ENCODE measurements at places on chromosomes 3 and 15.
A peak's percentile ranks its signal among the peaks of the same experiment; 100 is the strongest.

- DNase-seq: no peak
Observed at GRCh38 chr15:68885070-68885469, 45.3 kb upstream of the SPESP1 start.

DNA sequence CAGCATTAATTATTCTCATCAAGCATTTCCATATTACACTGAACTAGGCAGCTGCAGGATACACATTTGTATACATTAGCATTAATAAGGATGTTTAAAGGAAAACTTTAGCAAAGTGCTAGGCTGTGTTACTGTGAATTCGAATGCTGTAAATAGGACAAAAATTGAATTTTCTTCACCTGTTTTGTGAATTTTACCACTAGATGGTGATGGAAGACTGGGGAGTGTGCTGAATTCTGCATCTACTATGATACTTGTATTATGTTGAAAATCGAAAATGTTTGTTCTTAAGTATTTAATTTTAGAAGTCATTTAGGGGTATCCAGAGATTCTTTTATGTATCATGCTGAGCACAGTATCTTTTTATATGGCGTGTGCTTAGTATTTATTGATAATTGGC lies 12.3 kb upstream of the P2RY14 start:
- no peak for DNase-seq

- DNase-seq: no peak
Observed at GRCh38 chr3:160006282-160007163, 17.9 kb downstream of the IL12A start.

DNA sequence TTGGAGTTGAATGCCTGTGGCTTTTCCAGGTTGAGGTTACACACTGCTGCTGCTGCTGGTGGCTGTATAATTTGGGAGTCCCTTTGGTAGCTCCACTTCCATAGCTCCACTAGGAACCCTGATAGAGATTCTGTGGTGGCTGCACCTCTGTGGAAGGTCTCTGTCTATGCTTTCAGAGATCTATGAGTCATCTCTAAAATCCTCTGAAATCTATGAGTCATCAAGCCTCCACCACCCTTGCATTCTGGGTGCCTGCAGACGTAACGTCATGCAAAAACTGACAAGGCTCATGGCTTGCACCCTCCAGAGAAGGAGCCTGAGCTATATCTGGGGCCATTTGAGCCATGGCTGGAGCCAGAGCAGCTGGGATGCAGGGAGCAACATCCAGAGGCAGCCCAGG lies 1037.0 kb upstream of the CFAP20DC start:
- DNase-seq: peak; percentile 14

GRCh38 chr3:47610583-47610982 lies 31.9 kb upstream of the CSPG5 start:
- DNase-seq: no peak

DNA sequence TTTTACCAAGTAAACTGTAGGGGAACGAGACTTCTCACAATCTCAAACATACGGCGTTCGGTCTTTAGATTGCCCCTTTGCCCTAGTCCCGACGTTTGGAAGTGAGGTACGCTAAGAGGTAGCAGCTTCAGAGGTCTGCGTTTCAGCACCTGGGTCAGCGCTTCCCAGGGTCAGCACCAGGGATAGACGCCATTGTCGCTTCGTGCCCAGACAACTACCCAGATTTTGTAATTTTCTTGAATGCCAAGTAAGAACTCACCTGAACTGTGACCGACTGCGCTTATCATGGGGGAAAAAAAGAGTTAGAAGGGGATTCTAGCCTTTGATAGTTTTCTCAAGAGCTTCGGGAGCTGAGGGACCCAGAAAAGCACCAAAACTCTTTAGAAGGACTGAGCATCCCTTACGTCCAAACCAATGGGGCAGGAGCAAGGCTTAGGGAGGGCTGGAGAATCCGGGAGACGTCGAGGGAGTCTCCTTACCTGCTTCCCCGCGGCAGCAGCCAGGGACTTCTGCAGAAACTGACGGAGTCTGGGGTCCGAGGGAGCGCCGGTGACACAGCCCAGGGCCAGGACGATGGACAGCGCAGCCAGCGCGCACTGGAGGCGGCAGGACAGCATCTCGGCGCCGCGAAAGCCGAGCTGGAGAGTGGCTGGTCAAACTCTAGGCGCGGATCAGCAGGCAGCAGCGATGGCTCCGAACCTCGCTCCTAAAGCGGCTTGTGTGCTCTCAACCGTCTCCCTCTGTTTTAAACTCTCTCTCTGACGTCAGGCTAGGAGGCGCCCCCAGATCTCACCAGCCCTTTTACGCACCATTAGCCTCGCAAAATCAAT lies at the start of gene SST:
Gene SST (minus strand): TSS at position 720 of the 830 bp plus-strand sequence. CDS start 103 bp downstream, at position 617.
- DNase-seq: no peak

DNA sequence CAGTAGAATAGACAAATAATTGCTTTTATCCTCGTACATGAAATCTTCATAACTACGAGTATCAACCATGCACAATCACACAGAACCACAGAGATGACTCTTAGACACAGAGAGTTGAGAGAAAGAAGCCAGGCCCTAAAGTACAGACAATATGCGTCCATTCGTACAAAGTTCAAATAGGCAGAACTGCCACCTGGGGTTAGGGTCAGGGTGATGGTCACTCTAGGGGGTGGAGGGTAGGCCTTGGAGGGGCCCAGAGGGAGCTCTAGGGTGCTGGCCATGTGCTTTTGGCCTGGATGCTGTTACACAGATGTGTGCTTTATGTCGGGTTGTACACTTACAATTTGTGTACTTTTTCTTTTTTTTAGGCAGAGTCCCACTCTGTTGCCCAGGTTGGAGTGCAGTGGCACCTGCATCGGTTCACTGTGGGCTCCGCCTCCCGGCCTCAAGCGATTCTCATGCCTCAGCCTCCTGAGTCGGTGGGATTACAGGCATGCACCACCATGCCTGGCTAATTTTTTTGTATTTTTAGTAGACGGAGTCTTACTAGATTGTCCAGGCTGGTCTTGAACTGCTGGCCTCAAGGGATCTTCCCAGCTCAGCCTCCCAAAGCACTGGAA lies 65.9 kb upstream of the KLF13 start:
- no peak for DNase-seq

- peak; percentile 4 for DNase-seq
Observed at GRCh38 chr3:65963787-65964677, 74.7 kb downstream of the MAGI1 start.

GRCh38 chr3:108079877-108080276 lies 11.0 kb downstream of the CD47 start:
- no peak for DNase-seq
